Stimulated activated CD8-positive, alpha-beta memory T cell treated with anti-CD3 and anti-CD28 coated beads, Interleukin-7, amount 100 ng/mL, for 24 hours (primary cell): ENCODE measurements at places on chromosomes 7 and 10.

- DNase-seq: no peak
Measured at GRCh38 chr7:76357475-76358010, 1.2 kb downstream of the YWHAG start.

DNA sequence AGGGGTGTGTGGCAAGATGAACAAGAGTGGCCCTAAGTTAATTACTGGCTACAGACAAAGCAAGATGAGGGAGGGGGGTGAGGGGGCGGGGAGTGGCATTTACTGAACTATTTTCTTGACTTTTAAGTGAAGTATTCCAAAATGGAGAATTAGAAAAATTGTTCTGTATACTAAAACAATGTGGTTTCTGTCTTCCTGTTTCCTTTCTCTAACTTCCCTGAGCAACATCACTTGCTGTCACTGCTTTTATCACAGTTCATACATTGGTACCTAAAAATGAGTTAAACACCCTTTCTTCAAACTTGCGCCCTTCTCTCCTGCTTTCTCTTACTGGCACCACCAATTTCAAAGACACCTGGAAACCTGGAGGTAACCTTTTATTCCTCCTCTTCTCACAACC is 21.6 kb downstream of the PDZD8 start:
- DNase-seq: no peak

GRCh38 chr7:29194206-29194593 is 375 bp upstream of the CHN2 start:
- DNase-seq: no peak

DNA sequence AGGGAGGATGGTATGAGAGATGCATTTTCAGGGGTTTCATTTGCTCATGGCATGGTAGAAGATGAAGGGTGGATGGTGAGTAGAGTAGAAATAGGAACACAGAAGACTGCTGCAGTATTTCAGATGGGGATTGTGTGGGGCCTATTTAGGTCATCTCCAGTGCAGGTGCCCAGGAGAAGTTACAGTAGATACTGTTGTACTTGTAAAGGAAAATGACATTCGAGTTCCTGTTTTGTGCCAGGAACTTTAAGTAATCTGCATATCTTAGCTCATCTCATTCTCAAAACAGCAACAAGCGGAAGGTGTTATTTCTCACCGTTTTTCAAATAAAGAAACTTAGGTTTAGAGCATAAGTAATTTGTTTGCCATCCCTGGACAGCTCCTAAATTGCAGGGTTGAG is 156.2 kb downstream of the AUTS2 start:
- DNase-seq: no peak

DNA sequence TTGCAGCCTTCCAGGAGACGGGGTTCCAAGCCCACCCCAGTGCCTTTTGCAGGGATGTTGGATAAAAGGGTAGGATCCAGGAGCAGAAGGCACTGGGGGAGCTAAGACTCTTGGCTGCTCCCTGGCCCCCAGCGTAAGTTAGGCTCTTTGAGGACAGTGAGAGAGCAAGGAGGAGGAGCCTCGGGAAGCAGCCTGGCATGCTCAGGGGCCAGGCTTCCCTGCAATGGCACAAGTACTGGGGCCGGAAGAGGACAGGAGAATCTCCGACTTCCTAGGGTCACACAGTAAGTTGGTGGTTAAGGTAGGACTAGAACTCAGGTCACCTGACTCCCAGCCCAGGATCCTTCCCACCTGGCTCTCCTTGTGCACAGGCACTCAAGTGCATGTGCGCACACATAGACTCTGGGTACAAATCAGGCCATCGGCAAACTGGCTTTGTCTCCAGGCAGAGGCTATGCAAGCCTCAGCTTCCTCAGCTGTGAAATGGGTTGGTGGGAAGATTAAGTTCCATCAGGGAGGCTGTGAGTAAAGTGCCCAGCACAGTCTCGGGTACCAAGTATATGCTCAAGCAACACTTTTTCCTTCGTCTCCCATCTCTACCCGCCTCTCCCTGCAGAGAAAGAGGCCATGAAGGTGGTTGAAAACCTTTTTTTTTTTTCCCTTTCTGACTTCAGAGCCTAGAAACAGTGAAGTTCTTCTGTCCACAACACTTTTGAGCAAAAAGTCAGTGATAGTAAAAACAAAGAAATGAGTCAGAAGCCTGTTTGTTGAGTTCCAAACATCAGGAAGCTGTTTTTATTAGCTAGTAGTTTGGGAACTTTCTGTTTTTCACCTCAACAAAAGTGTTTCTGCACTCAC is 79.1 kb downstream of the NEURL1 start:
- DNase-seq: no peak

GRCh38 chr10:63994371-63994770 is 473.2 kb downstream of the REEP3 start:
- no peak for DNase-seq

DNA sequence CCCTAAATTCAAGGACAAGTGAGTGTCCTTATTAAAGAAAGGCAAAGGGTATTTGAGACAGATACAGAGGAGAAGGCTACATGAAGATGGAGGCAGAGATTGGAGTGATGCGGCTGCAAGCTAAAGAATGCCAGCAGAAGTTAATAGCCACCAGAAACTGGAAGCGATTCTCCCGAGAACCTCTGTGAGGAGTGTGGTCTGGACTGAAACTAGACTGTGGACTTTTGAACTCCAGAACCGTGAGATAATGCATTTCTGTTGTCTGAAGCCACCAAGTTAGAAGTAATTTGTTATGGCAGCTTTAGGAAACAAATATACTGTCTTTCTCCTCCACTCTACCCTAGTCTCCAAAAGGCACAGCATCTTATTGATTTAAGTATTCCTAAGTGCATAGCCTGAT is 80.3 kb upstream of the CREB5 start:
- DNase-seq: no peak

DNA sequence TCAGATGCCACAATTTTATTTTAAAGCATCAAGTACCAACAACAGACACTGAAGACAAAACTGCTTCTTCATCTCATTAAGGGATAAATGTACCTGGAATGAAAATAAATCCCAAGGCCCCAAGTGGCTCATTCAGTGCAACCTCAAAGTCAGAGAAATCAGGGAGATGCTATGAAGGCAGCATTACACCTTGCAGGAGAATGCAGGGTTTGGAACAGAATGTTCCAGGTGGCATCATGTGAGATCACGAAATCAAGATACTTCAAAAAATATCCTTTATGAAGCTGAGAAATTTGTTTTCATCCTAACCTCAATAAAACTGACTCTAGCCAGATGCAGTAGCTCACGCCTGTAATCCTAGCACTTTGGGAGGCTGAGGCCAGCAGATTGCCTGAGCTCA is 477.1 kb downstream of the PLXNA4 start:
- no peak for DNase-seq

DNA sequence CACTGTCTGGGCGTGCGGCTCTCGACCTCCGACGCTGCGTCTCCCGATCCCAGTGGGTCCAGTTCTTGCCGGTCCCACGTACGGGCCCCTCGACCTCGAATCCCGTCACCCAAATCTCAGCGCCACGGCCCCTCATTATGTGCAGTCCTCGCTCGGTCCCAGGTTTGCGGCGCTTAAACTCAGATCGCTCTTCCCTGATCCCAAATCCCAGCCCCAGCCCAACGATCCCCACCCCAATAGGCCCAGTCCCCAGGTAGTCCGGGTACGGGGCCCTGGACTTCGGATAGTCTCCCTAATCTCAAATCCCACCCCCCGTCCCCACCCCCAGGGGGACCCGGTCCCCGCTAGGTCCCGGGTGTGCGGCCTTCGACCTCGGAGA is 666 bp downstream of the HNRNPF start:
- no peak for DNase-seq

DNA sequence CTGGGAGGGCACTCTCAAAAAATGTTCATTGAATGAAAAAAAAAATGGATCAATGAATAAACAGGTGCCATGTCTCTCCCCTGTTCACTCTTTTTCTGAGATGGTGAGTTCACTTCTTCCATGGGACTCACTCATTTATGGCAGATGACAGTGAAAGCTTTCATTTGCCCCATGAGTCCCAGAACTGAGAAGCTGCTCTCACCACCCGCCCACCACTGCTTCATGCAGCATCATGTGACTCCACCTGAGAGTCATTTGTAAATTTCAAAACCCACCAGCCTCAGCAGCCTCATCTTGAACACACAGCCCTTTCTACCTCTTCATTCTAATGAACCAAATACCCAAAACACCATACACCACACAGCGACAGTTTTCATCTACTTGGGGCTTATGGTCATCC is 64.9 kb downstream of the SCRN1 start:
- no peak for DNase-seq

DNA sequence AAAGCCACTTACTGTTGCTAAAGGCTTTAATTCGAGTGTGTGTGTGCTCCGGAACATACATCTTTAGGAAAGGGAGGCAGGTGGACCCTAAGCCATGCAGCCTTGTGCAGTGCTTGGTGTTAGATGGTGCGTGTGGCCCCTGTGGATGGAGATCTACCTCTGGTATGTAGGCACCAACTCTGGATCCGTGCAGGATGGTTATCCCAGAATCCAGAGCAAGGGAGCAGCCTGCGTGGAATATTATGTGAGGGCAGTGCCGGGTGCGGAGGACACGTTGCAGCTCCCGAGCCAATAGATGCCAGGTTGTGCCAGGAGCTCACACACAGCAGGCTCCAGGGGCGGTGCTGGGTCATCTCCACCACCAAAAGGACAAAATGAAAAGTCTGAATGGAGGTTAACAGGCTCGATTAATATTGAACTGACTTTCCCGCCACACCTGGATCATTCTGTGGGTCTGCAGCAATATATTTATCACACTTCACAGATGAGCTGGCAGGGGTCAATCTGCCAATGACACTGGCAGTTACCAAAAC is 143.0 kb upstream of the NPS start:
- no peak for DNase-seq

GRCh38 chr7:42407833-42408232 is 170.8 kb upstream of the GLI3 start:
- DNase-seq: no peak

DNA sequence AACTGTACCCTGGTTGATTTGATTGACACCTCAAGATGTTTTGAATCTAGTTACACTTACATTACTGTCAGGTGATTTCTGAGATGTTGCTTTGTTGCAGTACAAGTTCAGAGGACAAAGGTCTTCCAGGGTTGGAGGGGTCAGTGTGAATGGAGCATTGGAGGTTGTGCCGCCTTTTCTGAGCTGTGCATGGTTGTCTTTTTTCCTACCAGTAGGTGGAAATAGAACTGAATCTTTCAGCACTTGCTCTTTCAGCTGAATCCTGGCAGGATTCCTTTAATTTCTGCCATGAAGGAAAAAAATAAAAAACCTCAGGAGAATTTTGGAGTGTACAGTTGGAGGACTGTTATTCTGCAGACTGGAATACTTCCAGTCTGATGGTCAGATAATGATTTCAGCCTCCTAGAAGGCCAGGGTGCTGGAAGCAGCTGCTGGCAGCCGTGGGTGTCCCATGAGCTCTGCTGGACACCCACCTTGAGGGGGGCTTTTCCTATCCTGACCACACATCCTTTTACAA is 82.7 kb downstream of the PLCE1 start:
- DNase-seq: no peak

DNA sequence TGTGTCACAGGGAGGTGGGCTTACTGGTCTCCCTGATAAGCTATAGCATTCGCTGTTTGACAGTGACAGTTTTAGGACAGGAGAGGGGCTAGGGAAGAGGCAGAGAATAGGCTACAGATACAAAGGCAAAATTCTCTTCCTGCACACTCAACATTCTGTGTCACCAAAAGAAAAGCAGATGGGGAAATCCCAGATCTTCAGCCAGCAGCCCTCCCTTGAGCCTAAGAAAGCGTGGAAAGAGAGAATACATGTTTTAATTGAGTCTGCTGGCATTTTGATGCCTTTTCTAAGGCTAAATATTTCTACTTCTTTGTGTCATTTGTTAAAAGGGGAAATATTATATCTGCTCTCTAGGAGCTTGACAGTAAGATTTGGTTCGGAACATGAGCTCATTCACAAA is 247.0 kb downstream of the TRIL start:
- no peak for DNase-seq

DNA sequence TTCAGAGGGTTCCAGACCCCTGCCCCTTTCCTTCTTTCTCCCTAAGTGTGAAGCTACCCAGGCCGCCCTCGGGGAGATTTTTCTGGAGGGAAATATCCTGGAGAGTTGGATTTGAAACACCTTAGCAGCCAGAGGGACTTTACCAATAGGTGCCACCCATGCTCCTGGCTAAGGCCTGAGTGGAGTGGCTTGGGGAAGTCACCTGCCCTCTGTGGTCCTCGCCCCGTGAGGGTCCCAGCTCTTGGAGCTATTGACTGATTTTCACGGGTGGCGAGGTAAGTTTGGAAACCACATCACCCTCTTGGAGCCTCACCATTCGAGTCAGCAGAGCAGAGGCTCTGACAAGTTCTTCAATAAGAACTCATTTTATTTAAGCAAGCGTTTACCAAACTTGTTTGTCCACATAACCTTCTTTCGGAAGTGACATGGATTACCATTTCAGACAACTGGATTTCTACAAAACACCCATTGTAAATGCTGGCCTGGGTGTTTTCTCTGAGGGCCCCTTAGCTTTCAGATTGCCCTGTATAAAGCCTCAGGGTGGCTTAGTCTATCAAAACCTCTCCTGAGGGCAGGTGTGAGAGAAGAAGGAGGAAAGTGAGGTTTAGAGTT is 20.4 kb downstream of the AQP1 start:
- DNase-seq: no peak

DNA sequence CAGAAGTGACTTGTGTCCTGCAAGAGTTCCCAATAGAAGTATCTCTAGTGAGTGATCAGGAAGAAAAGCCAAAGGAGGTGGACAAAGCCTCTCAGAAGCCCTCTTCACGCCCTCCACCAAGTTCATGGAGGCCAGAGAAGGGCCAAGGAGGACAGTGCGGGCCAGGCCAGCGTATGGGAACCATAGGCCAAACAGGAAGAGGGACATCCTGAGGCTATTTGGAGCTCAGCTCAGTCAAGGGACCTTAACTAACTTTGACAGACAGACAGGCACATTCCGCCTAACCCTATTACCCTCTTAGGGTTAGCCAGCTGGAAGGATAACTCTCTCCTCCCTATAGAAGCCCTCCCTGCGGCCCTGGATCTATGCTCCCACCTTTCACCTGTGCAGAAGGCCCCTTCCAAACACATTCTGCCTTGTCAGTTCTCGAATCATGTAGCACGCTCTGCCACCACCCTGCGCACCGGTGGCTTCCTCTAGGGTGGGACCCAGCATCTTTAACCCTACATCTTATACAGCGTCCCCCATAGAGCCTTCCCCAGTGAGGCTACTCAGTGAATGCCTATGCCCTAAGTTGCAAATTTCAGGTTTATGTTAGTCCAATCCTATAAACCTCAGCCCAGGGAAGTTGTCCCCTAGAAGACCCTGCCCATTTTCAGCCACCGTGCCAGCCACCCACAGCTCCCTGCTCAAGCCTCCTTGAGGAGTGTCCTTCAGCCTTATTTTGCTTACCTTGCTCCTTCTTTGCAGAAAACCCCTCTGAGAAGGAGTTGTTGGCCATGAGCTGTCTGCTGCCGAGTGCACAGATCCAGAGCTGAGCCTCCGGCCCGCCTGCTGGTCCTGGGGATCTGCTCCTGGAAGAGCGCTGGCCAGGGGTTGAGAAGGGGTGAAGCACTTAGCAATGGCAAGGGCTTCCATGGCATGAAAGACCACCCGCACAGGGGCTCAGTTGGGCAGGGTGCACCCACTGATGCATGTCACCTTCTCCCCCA is 36.9 kb downstream of the FRMPD2 start:
- no peak for DNase-seq

GRCh38 chr10:1320739-1321320 is 264.6 kb downstream of the WDR37 start:
- DNase-seq: no peak
